ENCODE measurements at places on chromosomes 7 and 10. TPM values are rescaled to one million over a fixed set of nuclear protein-coding genes. Genes with fewer than 3 reads are reported as not detected.

DNA sequence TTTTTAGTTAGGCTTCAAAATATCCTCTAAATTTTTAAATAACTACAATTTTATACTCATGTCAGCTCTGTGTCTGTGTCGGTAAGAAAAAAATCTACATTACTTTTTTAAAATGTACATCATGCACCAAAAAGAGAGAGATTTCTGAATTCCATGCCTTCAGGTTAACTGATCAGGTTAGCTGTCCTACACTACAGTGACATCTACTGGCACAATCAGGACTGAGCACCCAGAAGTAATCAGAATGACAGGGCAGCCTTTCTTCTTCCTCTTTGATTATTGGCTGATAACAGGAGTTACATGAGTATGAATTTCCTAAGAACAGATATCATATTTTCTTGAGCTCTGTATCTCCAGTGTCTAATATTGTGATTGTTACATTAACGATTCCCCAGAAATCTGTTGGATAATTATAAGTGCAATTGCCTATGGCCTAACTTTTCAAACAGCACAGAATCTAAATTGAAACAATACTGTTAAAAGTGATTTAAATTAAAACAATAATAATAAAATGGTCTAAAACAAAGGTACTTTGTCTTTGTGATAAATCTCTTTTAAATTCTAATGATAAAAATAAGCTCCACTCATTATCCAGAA is 41.8 kb upstream of the HYCC1 start:
- DNase-seq = peak; percentile 57

The FASTK gene
- 52.4 TPM for polyA plus RNA-seq

The PHKG1 gene
- 0.37 TPM for polyA plus RNA-seq

The SUN1 gene
- polyA plus RNA-seq = 176 TPM

- DNase-seq = no peak
These were observed 124.3 kb upstream of the WNT16 start for GRCh38 chr7:121204537-121204936.

- peak; percentile 41 for DNase-seq
These were observed 145.9 kb downstream of the CREB5 start for GRCh38 chr7:28558236-28558635.
